NCI-H69 (cell line): ENCODE measurements at places on chromosomes 2 and 18.
A peak's percentile ranks its signal among the peaks of the same experiment; 100 is the strongest.

DNA sequence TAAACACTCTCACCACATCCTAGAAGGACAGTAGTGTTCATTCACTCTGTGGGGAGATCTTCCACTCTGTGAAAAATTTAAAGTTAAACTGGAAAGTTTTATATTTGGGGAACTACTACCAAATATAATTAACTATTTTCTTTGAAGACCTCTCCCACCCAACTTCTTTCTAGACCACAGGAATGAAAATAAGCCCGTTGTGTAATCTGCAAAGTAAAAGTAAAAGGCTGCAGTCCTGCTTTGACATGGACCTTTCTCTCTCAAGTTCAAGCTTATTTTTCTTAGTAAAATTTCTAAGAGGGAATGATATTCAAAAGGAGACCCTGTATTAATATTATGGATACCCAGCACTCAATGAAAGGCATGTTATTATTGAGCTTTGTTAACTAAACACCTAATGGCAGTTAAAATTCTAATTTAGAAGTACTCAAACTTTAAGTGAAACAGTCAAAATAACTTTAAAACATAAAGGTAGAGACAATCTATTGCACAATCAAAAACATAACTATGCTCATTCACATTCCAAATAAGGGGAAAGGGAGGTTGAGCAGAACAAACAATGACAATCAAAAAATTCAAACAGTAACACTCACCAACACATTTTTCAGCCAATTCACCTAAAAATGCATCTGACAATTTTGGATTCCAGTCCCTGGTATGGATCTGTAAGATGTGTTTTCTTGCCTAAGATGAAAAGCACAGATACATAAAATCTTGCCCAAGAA is 98.5 kb downstream of the ATAD2B start:
- no peak for DNase-seq

- peak; percentile 35 for DNase-seq
Observed at GRCh38 chr2:10487081-10487740, 39.1 kb upstream of the ODC1 start.

DNA sequence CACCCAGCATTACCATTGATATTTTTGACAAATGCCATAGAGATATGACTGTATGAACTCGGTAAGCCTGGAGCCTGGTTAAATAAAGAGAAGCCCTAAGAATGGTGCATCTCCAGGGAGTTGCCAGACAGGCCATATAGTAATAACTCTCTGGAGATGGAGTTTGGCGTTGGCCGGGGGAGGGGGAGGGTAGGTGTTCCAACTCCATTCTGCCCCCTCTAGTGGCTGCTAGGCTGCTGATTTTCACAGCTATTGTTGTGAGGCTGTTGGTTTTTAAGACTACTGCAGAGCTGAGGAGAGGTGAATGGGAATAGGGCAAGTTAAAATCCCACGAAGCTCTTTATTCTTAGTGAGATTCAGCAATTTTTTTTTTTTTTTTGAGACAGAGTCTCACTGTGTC is 99.9 kb downstream of the GALNT14 start:
- no peak for DNase-seq

DNA sequence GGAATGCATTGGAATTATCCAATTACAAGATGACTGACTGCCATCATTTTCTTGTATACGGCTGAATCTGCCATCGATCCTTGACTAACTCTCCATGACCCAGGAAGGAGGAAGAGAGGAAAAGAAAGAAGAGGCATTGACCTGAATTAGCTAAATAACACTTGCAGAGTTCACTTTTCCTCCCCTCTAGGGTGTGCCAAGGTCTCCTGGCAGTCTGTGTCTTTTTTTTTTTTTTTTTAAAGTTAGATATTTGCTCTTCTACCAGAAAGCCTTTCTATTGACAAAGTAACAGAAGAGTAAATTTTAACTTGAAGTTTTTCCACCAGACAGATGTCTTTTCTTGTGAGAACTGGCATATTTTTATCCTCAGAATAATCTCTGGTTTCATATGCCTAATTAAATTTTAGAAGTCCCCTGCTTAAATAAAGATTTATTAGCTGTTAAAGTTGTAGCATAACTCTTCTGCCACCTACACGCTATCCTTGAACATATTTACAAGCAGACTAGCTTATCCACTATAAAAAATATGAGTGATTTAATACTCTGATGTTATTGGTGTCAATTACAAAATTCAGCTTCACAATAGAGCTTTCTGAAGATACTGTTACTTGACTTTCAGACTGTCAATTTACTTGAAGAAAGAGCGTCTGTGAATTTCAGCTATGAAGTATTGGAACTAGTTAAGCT is 171.7 kb upstream of the ETAA1 start:
- no peak for DNase-seq

- no peak for DNase-seq
Observed at GRCh38 chr2:21067859-21068537, 24.1 kb upstream of the APOB start.

DNA sequence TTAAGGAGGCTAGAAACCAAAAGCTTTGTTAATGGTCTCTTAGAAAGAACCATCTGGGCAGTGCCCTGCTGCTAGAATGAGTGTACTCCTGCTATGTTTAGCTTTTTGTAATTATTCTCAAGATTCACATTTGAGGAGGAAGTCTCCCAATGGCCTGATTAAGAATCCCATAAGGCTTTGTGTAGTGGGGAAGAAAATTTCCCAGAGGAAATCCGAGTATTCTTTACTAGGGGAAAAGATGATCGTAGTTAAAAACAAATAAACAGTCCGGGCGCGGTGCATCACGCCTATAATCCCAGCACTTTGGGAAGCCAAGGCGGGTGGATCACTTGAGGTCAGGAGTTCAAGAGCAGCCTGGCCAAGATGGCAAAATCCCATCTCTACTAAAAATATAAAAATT is 117.9 kb downstream of the PTRHD1 start:
- no peak for DNase-seq

DNA sequence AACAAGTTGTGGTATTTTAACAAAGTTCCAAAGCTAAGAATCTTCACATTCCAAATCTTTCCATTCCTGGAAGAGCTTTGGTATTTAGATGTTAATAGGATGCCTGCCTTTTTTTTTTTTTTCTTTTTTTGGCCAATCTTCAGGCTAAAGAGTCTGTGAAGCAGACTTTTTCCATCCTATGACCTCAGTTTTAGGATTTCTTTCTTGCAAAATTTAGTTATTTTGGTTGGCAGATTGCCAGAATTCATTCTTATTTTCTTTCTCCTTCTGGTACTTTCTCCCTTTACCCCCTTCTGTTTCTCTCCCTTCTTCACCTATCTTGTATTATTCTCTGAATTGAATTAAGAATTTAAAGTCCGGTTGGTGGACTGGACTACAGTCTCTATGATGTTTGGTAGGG is 217.8 kb upstream of the REV1 start:
- no peak for DNase-seq

DNA sequence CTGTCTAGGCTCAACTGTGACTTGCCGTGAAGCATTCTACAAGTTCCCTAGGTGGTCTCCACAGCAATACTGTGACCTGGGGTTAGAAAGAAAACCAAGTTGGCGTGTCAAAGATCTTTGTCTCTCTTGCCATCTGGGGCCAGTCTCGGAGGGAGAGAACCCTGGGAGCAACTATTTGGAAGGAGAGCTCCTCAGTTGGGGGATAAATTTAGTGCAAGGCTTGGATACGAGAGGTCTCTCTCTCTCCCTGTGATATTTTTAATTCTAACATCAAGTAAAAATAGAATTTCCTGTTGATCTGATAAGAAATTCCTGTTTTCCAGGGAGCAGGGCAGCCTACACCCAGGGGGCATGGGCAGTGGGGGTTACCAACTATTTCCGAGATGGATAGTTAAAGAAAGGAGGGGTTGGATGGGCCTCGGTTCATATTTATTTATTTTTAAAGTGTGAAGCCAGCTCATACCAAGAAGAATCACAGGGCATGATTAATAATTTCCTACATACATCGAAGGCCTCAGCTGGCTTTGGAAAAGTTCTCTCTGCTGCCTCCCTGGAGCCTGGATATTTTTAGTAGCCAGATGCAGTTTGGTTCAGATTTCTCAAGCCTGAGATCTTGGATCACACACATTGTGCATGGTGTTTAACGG is 62.8 kb downstream of the EHD3 start:
- DNase-seq = no peak

GRCh38 chr2:18117592-18117991 is 239.1 kb downstream of the KCNS3 start:
- peak; percentile 37 for DNase-seq

GRCh38 chr2:24209389-24210105 is 34.7 kb downstream of the FAM228A start:
- DNase-seq = no peak

- DNase-seq = peak; percentile 76
Observed at GRCh38 chr2:39642051-39642718, 23.5 kb upstream of the TMEM178A start.

GRCh38 chr2:8872821-8873432 is 35.5 kb upstream of the KIDINS220 start:
- DNase-seq = peak; percentile 73

DNA sequence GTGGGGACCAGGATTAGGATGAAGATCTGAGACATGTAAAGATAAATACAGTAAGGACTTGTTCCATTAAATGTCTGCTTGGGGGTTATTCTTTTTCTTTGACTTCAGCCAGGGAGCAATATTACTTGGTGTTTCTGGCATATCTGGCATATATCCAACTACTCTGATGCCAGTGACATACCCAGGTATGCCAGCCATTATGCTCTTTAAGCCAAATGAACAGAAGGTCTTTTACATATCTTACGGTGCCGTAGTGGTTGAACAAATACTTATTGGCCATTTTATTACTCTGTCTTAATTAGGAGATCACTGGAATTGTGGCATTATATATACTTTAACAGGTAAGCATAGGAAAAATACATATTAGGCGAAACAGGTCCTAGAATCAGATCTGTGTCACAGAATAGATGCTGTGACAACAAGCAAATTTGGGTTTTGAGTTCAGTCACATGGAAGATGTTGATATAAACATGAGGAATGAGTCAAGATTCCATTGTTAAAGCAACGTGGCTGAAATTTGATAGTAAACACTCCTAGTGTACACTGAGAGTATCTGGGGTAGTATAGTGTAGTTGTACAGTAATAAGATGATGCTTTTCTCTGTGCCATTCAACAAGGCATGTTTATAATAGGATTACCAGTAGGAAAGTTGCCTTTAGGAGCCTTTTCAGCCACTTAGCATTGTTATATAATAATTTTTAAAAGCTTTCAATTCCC is 62.6 kb downstream of the KCTD18 start:
- DNase-seq = peak; percentile 11

DNA sequence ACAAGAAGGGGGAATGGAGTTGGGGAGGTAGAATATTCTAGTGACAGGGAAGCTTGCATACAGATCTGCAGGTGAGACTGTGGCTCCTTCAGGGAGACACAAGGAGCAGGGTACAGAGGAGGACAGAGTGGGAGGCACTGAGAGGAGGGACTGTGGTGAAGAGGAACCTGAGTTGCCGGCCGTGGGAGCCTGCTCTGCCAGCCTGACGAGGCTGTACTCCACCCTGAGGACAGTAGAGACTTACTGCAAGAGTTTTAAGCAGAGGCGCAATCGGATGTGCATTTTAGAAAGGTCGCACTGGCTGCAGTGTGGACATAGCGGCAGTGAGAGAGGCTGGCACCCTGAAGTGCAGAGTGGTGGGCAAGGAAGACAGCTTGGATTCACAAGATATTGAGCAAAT is 185.8 kb downstream of the GFPT1 start:
- no peak for DNase-seq

DNA sequence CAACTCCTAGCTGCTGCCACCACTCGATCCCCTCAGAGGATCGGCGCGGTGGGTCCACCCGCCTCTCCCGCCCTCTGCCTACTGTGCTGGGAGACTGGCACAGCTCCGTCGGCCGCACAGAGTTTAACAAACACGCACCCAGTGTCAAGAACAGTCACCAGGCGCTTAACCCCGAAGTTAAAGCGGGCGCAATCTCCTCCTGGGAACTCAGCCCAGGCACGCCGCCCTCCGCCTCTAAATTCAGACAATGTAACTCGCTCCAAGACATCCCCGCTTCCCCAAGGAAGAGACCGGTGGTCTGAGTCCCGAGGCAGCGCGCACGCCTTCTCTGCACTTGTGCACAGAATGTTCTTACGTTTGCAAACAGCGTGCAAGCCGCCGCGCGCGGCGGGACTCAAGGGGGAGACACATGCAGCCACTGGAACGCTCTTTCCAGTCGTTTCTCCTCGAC is 533 bp downstream of the CXCR4 start:
- peak; percentile 76 for DNase-seq

DNA sequence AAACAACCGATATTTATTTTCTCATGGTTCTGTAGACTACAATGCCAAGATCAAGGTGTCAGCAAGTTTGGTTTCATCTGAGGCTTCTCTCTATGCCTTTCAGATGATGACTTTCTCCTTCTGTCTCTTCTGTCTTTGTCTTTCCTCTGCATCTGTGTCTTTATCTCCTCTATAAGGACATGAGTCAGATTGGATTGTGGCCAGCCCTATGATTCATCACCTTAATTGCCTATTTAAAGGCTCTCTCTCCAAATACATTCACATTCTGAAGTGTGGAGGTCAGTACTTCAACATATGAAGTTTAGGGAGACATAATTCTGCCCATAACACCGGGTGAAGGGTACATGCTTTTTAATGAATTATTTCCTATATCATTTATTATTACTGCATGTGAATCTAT is 71.2 kb upstream of the CNTNAP5 start:
- DNase-seq = no peak

DNA sequence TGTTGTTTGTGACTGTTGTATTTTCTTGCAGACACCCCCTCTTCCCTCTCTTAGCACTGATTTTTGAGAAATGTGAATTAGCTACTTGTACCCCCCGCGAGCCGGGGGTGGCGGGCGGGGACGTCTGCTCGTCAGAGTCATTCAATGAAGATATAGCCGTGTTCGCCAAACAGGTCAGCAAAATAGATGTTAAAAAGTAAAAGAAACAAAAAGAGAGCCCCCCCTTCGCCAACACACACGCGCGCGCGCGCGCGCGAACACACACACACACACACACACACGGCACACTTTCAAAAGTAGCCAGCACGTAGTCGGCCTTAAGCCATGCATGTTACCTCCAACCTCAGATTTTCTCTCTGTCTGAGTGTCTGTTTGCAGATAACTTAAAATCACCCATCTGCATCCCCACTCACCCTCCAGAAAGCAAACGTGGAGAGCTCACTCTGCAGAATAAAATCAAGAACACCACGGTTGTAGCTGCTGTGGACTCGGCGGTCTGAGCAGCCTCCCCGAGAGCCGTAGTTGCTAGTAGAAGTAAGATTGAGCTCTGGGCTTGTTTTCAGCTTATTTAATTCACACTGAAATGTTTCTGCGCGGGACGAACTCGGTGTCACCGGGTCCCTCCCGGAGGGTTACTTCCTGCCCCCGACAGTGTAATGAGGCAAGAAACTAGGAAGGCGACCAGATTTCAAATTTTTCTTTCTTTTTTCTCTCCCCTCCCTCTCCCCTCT is 5.1 kb downstream of the MEIS1 start:
- DNase-seq = peak; percentile 25

GRCh38 chr2:195842932-195843331 is 185.9 kb downstream of the SLC39A10 start:
- no peak for DNase-seq

DNA sequence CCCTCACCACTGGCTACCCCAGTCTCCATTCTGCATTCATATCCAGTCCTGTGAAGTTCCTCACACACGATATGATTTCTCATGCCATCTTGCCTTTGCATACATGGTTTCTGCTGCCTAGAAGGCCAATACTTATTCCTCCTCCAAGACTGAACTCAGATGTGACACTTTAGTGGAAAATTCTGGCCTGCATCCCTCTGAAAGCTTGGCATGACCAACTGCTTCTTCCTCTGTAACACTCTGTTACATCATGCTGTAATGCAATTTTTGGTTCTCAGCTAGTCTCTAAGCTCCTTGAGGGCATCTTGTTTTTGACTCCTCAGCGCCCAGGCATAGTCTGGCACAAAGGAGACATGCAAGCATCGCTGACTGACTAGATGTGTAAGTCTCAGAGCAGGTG is 12.6 kb downstream of the FAM161A start:
- no peak for DNase-seq

- no peak for DNase-seq
Observed at GRCh38 chr18:49892148-49892924, 79.0 kb upstream of the ACAA2 start.
